ENCODE measurements at places on chromosomes 13 and 19.
A peak's percentile ranks its signal among the peaks of the same experiment; 100 is the strongest.

GRCh38 chr19:35061583-35062373, 20.3 kb downstream of the HPN start:
- DNase-seq, result peak; percentile 69

GRCh38 chr13:24407844-24408243, 98.5 kb downstream of the C1QTNF9 start:
- DNase-seq, result no peak

DNA sequence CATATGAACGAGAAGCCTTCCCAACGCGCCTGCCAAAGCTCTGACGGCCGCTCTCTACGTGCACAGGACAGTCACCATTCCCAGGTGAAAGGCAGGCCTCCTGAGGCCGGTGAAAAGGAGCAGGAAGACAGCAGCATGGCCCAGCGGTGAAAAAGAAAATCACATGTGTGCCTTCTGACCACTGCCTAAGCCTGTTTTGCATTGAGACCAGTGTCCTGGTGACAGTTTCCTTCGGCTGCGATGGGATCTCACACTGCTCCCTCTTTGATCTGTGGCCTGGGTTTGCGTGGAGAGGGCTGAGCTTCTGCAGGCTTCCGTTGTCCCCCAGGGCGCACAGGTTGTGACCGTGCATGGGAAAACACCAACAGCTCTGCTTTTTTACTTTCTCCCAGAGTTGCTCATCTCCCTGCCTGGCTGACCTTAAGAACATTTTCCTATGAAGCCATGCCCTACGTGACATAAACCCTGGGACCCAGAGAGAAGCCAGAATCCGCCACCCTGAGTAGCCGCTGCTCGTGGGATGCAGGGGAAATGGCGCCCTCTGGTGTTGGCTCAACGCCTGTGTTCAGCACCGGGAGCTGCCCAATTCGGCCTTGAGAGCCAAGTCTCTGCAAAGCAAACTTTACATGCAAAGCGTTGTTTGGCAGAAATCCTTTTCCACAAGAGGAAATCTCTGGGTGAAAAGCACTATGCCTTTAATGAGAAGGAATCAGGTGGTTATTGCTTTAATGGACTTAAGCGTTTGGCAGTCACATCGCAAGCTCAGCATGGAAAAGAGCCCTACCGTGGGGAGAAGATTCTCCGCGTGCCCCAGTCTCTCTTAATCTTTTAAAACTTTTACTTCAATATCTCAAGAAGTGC, 112.2 kb upstream of the GPR12 start:
- peak; percentile 24 for DNase-seq

DNA sequence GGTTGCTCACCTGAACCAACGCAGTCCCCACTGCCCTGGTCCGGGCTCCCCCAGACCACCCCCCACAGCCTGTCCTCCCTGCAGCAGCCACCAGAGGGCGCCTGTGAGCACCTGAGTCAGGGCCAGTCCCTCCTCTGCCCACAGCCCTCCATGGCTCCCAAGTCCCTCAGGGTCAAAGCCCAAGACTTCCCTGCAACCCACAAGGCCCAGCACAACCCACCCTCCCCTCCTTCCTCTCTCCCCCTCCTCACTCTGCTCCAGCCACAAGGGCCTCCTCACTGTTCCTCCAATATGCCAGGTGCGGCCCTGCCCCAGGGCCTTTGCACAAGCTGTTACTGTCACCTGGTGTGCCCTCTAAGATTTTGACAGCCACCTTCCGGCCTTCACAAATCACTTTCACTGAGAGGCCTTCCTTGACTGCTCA, 10.9 kb downstream of the GNA15 start:
- DNase-seq, result no peak

DNA sequence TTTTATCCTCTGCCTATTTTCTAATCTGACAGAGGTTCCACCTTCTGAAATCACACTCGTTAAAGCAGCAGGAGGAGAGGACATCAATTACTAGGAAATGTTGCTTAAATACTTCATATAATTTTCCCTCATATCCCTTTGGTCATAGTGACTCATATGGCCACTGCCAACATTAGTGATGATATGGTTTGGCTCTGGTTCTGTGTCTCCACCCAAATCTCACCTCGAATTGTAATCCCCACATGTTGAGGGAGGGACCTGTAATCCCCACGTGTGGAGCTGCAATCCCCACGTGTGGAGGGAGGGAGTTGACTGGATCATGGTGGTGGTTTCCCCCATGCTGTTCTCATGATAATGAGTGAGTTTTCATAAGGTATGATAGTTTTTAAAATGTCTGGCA, 618.4 kb upstream of the SLITRK5 start:
- no peak for DNase-seq

DNA sequence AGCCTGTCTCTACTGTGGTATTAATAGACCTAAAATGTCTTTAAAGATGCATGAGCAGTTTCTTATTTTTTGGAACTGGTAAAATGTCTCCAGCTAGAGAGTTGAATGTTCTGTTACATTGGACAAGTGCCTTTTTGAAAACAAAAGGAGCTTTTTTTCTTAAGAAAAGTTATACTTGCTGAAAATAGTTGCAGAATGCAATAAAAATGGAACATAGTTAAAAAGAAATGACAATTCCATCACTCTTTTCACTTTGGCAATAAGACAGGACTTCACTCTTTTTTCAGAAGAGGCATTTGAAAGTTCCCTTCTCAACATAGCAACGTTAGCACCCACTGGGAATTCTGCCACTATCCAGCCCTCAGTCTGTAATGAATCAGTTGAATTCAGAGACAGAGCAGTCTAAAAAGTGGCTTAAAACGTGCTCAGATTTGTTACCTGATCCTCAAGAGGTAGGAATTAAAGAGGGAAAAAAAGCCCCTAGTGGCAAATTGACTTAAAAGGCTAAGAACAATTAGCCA, 10.1 kb downstream of the RGCC start:
- no peak for DNase-seq

GRCh38 chr13:102132777-102133295, 269.0 kb downstream of the FGF14 start:
- no peak for DNase-seq

DNA sequence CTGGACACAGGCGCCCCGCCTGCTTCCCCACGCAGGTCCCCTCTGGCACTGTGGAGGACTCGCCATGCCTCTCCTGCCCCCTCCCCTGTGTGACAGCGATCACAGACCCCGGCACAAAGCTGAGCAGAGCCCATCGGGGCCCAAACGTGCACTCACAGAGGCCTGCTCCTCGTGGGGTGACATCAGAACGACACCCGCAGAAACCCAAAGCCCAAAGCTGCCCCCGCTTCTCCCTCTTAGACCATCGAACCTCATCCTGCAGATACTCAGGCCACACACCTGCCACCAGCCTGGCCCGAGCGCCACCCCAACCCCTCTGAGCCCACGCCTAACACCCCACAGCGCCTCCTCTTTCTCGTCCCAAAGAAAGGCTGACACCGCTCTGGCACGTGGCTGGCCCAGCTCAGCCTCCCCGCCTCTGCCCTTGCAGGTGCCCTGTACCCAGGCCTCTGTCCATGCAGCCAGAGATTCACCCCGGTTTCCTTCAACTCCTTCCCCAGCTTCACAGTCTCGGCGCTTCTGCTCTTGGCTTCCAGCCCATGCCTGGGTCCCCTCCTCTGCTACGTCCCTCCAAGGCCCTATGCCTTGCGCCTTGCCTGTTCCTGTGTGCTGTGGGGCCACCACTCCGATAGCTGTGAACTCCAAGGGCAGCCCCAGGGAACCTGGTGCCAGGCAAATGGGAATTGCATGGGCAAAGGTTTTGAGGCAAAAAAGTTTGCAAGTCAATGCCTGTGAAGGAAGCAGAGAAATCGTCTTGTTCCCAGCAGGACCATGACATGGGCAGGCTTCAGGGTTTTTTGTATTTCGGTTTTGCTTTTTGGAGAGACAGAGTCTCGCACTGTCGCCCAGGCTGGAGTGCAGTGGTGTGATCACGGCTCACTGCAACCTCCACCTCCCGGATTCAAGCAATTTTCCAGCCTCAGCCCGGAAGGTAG, 831 bp upstream of the CBARP start:
- no peak for DNase-seq

DNA sequence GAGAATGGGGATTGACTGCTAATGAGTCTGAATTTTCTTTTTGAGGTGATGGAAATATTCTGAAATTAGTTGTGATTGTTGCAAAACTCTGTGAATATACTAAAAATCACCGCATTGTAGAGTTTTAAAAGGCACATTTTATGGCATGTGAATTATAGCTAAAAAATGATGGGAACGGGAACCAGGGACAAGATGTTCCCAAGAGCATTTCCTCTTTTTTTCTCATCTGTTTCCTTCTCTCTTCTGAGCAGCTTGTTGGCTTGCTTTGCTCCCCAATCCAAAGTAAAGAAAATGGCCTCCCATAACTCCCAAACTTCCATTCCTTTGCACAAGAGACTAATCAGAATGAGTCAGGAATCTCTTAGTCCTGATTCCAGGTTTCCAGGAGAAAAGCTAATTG, 459.2 kb downstream of the TSHZ3 start:
- DNase-seq, result no peak

DNA sequence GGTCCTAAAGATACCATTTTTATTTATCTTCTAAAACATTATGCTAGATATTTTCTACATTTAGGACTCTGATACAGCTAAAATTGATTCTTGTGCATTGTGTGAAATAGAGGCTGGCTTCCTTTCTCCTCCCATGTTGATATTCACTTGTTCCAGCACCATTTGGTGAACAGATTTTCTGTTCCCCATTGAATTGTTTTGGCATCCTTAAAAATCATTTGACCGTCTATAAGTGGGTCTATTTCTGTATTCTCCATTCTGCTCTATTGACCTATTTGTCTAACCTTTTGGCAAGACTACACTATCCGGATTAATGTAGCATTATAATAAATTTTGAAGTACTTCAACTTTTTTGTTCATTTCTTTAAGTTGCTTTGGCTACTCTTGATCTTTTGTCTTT, 2689.2 kb downstream of the PCDH9 start:
- no peak for DNase-seq

GRCh38 chr13:76889254-76889653, 3.0 kb upstream of the KCTD12 start:
- no peak for DNase-seq

DNA sequence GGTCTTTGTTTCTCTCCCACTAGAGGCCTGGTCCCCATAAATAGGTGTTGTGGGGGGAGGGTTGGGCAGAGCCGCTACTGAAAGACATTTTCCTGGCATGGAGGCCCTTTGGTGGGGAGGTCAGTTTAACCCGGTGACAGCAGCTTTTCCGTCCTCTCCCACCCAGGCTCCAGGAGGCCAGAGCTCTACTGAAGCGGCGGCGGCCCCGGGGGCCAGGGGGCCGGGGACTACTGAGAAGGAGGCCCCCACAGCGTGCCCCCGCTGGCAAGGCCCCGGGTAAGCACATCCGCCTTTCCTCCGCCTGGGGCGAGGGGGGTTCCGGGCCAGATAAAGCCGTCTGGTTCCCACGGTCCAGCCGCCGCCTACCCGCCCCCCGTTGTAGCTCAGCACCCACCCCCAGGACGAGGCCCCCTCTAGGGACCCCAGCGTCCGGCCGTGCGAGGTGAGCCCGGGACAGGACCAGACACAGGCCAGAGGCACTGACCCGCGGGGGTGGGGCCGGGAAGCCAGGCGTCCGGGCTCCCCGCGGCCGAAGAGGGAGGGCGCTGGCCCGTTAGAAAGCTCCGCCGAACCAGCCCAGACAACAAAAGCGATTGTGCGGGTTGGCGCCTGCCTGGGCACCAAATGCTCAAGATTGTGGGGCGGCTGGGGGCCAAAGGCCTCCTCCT, 1.1 kb upstream of the LTBP4 start:
- DNase-seq, result no peak

- DNase-seq, result peak; percentile 97
These were observed at the start of gene ZBTB45 for GRCh38 chr19:58519355-58520256. Gene ZBTB45, minus strand, starts transcription at chr19:58519810. Its CDS starts 2,137 bp downstream, at chr19:58517673.

DNA sequence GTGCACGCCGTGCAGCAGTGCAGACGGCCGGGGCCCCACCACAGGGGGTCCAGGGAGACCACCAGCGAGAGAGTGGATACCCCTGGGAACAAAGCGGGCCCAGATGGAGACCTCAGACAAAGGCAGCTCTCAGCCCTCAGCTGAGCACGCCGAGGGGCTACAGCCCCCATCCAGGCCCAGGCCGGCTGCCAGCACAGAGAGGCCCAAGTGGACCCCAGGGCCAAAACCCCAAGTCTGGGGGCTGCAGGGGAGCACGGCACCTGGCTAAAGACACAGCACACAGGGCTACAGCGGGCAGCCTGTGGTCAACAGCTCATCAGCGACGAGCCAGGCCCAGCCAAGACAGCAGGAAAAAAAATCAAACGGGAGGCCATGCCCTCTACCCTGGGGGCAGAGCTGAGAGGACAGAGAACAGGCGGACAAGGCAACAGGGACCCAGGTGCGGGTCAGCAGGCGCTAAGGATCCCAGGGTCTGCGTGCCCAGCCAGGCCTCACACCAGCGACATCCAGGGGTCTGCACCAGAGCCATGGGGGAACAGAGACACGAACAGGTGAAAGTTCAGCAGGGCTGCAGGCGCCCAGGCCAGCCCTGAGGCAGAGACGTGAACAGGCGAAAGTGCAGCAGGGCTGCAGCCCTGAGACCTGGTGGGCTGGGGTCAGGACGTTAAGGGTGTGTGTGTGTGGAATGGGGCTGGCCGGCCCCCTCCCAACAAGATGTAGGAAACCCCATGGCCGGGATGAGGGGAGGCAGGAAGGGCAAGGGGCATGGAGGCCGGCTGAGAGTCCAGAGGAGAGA, 34.3 kb downstream of the RASA3 start:
- no peak for DNase-seq

DNA sequence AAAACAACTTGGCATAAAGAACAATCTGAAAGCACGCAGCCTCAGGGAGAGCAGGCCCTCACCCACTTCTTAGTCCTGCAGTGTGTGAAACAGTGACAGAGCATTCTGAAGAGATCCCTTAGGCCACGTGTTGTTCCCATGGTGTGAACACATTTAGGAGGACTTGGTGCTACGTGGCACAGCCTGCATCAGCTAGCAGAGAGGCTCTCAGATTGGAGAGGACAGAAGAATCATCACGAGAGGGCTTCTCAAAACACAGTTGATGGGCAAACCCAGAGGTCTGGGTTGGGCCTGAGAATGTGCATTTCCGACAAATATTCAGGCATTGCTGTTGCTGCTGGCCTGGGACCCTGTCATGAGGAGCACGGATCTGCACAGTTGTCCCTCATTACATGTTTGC, 26.1 kb upstream of the TFDP1 start:
- no peak for DNase-seq

DNA sequence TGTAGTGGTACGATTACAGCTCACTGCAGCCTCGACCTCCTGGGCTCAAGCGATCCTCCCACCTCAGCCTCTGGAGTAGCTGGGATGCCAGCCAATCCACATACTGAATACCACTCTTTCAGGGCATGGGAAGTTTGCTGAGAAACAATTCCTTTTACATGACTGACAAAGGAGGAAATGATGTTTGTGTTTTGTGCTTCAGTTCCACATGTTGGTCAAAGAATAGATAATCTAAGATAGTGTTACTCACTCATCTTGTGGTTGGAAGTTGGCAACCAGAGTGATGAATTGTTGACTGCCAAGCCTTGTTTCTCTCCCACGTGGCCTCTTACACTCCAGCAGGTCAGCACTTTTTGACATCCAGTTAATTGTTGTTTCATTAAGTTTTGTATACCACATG, 7.6 kb downstream of the MBD3L2B start:
- peak; percentile 2 for DNase-seq

GRCh38 chr13:50612717-50613116, 230.8 kb downstream of the DLEU7 start:
- no peak for DNase-seq
